Fibroblast of lung (primary cell): ENCODE measurements at places on chromosomes 5 and 9. TPM values are rescaled to one million over a fixed set of nuclear protein-coding genes. Genes with fewer than 3 reads are reported as not detected.
A peak's percentile ranks its signal among the peaks of the same experiment; 100 is the strongest.

Gene TNC
- polyA plus RNA-seq: 227 and 340 TPM in 2 replicates

DNA sequence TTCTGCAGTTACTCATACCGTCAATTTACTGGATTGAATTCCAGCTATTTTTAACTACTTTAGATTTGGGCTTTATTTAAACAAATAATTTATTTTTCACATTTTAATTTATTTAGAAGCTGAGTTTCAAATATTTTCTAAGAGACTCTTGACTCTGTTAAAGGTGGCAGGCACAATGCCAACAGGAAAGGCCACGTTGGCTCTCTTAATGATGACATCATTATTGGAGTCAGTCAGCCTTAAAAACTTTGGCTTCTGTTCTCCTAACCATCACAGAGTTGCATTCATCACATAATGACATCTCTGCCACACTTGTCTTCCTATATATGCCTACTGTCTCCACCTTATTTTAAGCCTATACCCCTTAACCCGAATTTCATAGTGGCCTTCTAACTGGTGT is 172.3 kb upstream of the PLPPR1 start:
- no peaks in the 10 kb centered on the region for H3K36me3 ChIP-seq
- H3K27me3 ChIP-seq: no peaks in the 10 kb centered on the region
- no peak overlapping the region for H3K27ac ChIP-seq
- H3K4me3 ChIP-seq: no peak overlapping the region
- no peak for DNase-seq
- no peaks in the 10 kb centered on the region for H3K4me1 ChIP-seq

GRCh38 chr9:111630182-111630963 is 761 bp upstream of the DNAJC25 start:
- H3K4me3 ChIP-seq: peak overlapping the region; percentile 87
- H3K4me1 ChIP-seq: peaks cover 2% of the 10 kb centered on the region
- no peaks in the 10 kb centered on the region for H3K36me3 ChIP-seq
- H3K27ac ChIP-seq: peak overlapping the region; percentile 44

Gene CDH12
- polyA plus RNA-seq: 0.02 TPM in 1 of 2 replicates, not detected in the other

GRCh38 chr5:77360973-77361372 is 131.1 kb downstream of the WDR41 start:
- no peak overlapping the region for H3K4me3 ChIP-seq
- no peak for DNase-seq
- peaks cover 4% of the 10 kb centered on the region for H3K4me1 ChIP-seq
- no peaks in the 10 kb centered on the region for H3K36me3 ChIP-seq
- no peaks in the 10 kb centered on the region for H3K27me3 ChIP-seq
- H3K27ac ChIP-seq: no peak overlapping the region

Gene SARDH
- polyA plus RNA-seq: 0.49 and 2.5 TPM in 2 replicates

GRCh38 chr5:140338336-140338735 is 8.1 kb downstream of the HBEGF start:
- H3K4me1 ChIP-seq: peaks cover 14% of the 10 kb centered on the region
- DNase-seq: no peak
- H3K36me3 ChIP-seq: peaks cover 8% of the 10 kb centered on the region
- no peak overlapping the region for H3K27ac ChIP-seq
- H3K27me3 ChIP-seq: no peaks in the 10 kb centered on the region

DNA sequence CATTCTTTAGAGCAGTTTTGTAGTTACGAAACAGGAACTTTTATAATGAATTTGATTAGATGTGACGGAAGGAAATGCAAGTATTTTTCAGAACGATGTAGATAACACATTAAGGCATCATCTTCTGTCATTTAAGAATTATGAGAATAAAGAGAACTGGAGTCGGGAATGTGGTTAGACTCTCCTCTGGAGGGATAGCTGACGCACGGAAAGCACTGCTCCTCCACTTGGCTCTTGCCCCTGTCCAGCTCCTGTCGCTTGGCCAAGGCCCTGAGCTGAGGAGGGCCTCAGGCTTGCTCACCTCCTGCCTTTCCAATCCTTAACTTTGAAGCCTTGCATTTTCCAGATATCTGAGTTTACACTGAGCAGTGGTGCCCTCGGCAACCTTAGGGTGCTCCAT is 60.5 kb downstream of the MAP1B start:
- H3K27ac ChIP-seq: no peak overlapping the region
- no peak overlapping the region for H3K4me3 ChIP-seq
- DNase-seq: peak; percentile 51
- H3K27me3 ChIP-seq: no peaks in the 10 kb centered on the region
- H3K36me3 ChIP-seq: peaks cover 2% of the 10 kb centered on the region
- peaks cover 10% of the 10 kb centered on the region for H3K4me1 ChIP-seq

DNA sequence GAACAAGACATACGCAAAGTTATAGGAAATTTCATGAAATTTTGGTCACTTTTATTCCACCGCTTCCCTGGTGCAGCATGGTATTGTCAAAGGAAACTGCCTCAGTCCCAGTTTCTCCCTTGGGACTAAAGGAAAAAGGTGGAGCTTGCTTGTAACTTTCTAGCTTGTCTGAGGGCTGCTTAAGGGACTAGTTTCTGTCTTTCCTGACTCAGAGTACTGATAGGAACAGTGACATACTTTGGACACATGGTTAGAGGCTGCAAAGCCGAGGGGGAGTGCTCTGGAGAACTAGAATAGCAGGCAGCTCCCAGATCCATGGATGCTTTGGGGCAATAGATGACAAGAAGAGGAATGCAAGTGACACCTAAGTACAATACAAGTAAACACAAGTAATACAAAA is 136.7 kb downstream of the CDC42SE2 start:
- no peak overlapping the region for H3K4me3 ChIP-seq
- no peak for DNase-seq
- no peak overlapping the region for H3K27ac ChIP-seq

Gene BTNL8
- polyA plus RNA-seq: not detected in 2 replicates

DNA sequence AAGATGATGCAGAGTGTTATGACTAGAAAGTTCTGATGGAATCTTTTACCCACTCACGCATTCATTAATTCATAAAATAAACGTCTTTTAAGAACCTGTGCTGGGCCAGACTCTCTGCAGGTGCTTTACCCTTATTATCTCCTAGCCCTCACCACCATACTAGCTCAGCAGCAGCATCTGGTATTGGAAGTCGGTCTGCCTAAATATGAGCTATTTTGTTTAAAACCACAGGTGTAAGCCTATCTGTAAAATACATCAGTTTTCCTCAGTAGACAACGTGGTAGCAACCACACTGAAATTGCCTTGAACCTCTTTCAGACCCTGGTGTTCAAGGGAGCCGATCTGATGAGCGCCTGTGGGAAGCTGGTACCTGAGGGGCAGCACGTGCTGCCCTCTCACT is 69.4 kb downstream of the PPIC start:
- H3K4me1 ChIP-seq: no peaks in the 10 kb centered on the region
- no peak overlapping the region for H3K27ac ChIP-seq
- no peaks in the 10 kb centered on the region for H3K27me3 ChIP-seq

DNA sequence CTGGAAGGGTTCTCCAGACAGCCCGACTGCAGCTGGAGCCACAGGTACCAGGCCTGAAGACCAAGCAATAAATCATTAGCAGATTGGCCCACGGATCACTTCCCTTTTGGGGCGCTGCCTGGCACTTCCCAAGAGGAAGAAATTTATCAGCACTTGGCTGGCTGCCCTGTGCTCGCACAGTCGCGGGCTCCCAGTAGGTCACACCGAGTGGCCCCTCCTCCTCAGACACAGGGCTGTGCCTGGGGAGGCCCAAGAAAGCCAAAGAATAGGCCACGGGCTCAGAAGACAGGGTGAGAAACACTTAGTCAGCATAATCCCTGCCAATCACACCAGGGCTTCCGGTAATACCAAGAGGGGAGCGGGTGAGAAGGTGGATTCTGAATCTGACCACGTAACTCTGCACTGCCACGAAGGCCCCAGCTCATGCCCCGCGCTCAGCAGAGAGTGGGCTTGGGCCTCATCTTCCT is 115.7 kb upstream of the MSX2 start:
- H3K36me3 ChIP-seq: no peaks in the 10 kb centered on the region
- H3K4me1 ChIP-seq: no peaks in the 10 kb centered on the region
- H3K4me3 ChIP-seq: no peak overlapping the region
- peak; percentile 63 for DNase-seq

Gene TMC1
- 0.02 and 0.27 TPM in 2 replicates for polyA plus RNA-seq

Gene DMGDH
- polyA plus RNA-seq: 0.89 and 1.5 TPM in 2 replicates

- no peaks in the 10 kb centered on the region for H3K27me3 ChIP-seq
- DNase-seq: peak; percentile 79
- H3K4me1 ChIP-seq: peaks cover 3% of the 10 kb centered on the region
Measured at GRCh38 chr5:108560581-108560980, 178.7 kb upstream of the FBXL17 start.

GRCh38 chr5:159398936-159399335 is 68.6 kb upstream of the IL12B start:
- DNase-seq: no peak
- H3K27ac ChIP-seq: no peak overlapping the region
- H3K4me1 ChIP-seq: no peaks in the 10 kb centered on the region
- H3K4me3 ChIP-seq: no peak overlapping the region
- no peaks in the 10 kb centered on the region for H3K36me3 ChIP-seq
